ENCODE measurements at places on chromosomes 3 and 15.

DNA sequence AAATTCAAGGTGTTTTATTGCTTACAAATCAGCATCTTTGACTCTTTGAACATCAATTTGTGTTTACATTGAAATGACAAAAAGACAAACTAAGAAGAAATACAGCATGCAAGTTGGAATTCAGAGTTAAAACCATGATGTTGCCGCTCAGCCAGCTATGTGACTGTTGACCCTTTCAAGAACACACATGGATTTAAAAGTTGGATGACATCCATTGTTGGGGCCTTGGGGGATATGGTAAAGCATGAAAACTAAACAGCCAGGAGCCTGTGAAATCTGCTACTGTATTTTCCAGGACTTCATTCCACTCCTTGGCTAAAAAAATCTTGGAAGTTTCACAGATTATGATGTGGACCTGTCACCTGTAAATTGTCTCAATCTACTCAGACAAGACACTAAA is 4.6 kb downstream of the P2RY1 start:
- no peak for DNase-seq

GRCh38 chr3:187084126-187084525 is 55.2 kb downstream of the RPL39L start:
- DNase-seq: no peak

- DNase-seq: no peak
Observed at GRCh38 chr3:157858821-157859220, 247.4 kb downstream of the SHOX2 start.

GRCh38 chr3:152097770-152098169 is 171.0 kb upstream of the MBNL1 start:
- no peak for DNase-seq

- no peak for DNase-seq
Observed at GRCh38 chr3:150254309-150254708, 153.8 kb upstream of the TSC22D2 start.

DNA sequence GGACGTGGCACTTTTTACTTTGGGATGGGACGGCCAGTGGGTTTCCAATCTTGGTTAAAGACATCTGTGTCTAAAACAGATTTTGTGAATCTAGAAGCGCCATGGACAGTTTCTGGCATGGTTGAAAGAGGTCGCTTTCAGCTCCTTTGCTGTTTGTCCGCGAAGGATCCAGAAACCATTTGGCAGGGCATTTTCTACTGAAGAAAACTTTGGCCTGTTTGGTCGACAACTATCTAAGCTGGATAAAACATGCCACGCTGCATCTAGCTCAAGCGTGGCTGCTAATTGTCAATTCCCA is 730 bp upstream of the RORA start:
- no peak for DNase-seq

DNA sequence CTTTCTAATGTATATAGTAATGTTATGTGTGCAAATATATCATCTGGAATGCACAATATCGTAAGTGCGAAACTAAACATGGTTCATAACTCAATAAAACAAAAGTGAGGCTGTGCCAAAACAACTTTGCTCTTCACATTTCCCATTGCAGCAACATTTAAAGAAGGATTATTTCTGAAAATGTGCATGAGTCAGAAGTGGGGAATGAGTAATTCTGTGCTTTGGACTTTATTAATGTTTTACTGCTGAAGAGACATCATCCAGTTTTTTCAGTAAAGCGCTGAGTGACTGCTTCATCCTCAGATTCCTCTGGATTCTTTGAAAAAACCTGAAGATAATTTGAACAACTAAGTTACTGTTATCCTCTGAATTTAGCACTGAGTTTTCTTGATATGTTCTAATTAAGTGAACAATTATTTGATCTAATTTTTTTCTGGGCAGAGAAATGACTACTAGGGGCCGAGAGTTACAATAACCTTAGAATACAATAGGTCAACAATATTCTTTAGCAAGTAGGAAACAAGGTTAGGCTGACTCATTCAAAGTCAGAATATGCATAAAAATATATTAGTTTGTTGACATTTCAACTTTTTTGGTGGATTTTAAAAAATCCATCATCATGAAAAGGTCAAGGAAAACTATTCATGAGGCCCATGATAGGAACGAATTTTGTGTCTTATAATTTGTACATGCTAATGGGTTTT is 20.0 kb upstream of the PLCL2 start:
- no peak for DNase-seq

DNA sequence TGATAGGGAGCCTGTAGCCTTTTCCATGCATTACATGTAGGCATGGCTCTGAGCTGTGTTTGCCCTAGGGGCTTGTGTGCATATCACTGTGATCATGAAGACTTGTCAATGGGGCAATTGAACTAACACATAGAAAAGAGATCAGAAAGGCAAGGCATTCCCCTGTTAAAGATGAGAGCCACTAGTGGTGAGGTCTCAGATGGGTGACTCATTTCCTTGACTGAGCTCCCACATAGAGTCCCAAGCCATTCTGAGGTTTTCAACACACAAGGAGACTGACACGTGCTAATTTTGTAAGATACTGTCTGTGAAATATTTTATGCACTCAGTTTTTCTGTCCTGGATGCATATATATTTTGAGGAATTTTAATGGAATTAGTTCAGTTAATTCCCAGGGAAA is 53.8 kb downstream of the SAMMSON start:
- no peak for DNase-seq

GRCh38 chr3:112505907-112506306 is 6.6 kb upstream of the BTLA start:
- DNase-seq: no peak

DNA sequence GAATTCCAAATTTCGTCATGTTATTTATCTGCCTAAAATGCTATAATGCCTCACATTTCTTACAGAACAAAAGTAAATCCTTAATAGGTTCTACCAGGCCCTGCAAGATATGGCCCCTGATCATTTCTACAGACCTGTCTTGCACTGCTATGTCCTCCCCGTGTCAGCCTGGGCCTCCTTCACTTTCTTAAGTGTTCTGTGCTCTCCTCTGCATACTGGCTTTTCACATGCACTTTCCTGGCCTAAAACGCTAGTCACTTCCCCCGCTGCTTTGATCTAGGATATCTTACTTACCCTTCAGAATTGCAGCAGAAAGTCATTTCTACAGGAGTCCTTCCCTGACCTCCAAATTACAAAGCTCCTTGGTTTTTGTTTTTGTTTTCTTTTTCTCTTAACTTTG is 551.3 kb downstream of the NSUN3 start:
- DNase-seq: no peak

DNA sequence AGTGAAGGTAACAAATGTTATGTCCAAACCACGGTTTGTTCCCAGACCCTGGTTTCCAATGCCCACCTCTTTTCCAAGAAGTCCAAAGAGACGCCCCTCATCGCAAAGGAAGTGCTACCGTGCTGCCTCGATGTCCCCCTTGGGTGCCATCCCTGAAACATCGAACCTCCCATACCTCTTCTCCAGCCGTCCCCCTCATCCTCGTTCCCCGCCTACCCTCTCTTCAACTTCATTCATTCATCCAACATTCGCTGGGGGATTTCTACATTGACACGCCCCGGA is 467 bp downstream of the TIPIN start:
- no peak for DNase-seq

DNA sequence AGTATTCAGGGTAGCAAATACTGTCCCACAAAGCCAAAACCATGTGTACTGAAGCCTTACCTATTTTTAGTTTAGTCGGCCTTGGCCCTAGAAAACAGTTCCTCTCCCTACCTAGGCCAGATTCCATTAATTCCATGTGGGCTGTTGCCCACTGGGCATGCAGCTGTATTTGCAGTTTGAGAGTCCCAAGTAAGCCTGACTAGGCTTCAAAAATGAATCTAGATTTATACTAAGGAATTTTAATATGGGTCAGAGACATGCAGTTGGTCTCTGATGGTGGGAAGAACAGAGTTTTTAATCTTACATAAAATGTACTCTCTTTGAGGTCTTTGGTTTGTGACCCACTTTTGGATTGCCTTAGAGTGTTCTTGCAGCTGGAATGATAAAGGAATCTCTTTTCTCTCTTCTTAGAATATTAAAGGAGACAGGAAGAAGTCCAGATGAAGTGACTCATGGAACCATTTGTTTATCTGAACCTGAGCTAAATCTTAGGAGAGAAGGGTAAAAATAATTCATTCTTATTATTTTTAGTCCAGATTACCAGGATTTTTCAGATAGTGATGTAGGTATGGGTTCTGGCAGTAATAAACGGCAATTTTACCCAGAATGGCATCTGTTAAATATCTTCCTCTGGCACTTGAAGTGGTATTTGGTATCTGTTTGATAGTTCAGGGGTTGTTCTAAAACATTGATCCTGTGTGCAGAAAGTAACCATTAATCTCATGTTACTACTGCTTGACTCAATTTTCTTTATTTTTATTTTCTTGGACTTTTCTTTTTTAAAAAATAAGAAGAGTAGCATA is 33.8 kb downstream of the GLCE start:
- no peak for DNase-seq

GRCh38 chr15:50458348-50459112 is 34.3 kb downstream of the USP8 start:
- DNase-seq: no peak

DNA sequence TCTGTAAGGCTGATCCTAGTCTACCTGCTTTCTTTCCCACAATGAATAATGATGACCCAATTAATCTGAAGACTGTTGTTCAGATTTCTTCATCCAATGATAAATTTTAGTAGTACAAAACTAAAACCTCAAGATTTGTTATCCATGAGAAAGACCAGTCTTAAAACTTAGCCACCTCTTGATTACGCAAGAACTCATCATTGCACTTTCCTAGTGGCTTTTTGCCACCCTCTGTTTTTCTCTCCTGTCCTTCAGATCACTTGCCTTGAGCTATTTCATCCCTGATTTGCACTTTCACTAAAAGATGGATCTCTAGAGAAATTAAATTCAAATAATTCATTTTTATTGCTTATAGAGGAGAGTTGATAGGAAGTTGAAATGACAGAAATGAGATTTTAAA is 142.7 kb upstream of the RBMS3 start:
- no peak for DNase-seq

GRCh38 chr15:94253742-94254141 is 22.4 kb downstream of the MCTP2 start:
- no peak for DNase-seq

DNA sequence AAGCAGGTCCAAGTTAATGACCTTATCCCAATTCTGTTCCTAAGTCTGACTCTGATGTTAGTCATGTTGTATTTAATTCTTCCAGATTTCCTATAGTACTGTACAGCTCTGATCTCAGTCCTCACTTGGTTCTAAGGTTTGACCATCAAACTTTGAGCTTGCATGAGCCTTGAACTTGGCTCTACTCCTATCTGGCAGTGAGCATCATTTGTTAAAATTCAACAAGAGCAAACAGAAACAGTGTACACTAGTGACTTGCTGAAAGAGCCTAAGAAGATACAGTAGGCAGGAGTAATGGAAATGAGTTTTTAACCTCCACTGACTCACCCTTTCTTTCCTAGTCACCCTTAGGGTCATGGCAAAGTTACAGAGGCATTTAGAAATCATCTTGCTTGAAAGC is 451.1 kb upstream of the TPRG1 start:
- DNase-seq: no peak

GRCh38 chr3:67094774-67095173 is 96.7 kb downstream of the KBTBD8 start:
- no peak for DNase-seq

- no peak for DNase-seq
Observed at GRCh38 chr15:38224486-38224885, 28.1 kb upstream of the SPRED1 start.

DNA sequence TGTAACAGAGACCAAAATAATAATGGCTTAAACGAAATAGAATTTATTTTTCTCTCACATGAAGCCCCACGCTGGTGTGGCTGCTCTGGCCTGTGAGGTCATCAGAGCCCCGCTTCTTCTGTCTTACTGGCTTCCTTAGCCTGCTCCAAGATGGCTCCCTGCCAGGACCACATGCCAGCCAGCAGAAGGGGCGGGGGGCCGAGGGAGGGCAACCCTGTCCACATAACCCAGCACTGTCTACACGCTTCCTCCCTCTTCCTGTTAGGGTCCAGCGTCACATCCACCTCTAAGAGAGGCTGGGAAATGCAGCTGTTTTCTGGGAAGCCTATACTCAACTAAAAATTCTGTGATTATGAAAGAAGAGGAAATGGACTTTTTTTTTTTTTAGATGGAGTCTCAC is 107.9 kb upstream of the DLG1 start:
- no peak for DNase-seq

GRCh38 chr3:149969110-149969939 is 1.4 kb downstream of the PFN2 start:
- DNase-seq: no peak

DNA sequence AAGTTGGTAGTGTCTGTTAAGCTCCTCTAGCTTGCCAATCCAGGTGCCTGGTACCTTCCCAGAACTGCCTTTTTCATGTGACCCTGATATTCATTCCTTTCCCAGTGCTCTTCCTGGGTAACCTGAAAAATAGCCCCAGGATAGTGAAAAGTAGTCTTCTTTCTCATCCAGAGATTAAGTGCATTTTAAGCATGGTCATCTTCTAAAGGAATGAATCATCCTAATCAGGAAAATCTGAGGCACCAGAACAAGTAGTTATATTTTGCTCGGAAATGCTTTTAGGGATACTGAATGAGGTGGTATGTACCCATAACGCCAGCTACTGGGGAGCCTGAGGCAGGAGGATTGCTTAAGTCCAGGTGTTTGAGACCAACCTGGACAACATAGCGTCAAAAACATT is 23.1 kb upstream of the PDCD6IP start:
- no peak for DNase-seq

GRCh38 chr3:38583688-38584087 is 65.8 kb downstream of the SCN5A start:
- no peak for DNase-seq

DNA sequence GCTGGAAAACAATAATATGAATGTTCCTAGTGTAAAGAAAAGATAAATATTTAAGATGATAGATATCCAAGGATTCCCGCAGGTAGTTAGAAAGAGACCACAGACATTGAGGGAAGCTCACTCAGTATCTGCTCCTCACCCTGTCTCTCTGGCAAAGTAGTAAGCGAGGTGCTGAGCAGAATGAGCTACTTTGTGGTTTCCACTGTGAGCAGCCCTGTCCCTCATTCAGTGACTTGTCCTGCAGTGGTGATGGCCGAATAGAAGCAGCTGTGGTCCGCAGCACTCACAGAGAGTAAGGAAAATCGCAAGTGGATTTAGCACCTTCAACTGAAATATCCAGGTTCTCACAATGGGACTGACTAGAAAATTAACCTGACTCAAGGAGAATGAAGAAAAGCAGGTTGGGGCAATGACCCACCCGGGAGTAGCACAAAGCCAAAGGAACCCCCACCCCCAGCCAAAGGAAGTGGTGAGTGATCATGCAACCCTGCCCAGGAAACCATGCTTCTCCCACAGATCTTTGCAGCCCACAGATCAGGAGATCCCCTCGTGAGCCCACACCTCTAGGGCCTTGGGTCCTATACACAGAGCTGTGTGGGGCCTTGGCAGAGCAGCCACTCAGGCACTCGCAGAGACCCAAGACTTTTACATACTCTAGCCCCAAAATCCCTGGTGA is 21.8 kb upstream of the SLC25A38 start:
- DNase-seq: no peak

- no peak for DNase-seq
Observed at GRCh38 chr3:12518261-12519028, 26.9 kb downstream of the MKRN2OS start.
